ENCODE measurements at places on chromosomes 12 and 14.

DNA sequence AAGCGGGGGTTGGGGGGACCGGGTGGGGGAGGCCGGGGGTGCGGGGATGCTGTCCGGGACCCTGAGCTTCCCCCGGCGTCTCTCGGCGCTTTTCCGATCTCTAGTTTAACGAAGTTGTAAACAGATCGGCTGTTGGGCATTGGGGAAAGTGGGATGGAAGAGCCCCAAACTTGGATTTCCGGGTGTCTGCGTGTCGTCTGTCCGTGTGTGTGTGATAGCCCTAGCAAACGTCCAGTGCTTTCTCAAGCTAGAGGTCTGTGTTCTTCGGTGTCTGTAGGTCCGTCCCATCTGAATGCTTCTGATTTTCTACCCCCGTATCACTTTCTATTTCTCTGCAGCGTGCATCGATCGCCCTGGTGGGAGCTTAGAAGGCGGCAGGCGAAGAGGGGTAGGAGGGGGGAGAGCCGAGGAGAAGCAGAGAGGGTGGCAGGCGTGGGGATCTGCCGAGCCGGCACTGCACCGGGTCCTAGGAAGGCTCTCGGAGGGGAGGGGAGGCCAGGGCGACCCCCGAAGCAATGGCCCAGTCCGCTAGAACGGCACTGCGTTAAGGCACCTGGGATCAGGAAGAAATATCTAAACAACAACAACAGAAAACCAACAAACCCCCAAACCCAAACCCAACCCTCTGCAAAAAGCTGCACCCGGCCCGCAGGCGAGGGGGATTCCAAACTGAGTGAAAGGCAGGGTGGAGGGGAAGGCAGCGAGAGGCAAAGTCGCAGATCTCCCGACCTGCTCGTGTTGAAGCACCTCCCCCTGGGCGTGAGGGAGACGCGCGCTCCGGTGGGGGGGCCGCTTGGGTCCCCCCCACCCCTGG is 1.0 kb downstream of the KCNA1 start:
- H3K4me1 ChIP-seq = peaks cover 19% of the 10 kb centered on the region
- H3K36me3 ChIP-seq = peaks cover 2% of the 10 kb centered on the region
- H3K4me3 ChIP-seq = peak overlapping the region; percentile 80
- H3K27ac ChIP-seq = no peak overlapping the region

- H3K27me3 ChIP-seq = peaks cover 24% of the 10 kb centered on the region
- no peak overlapping the region for H3K4me3 ChIP-seq
- H3K36me3 ChIP-seq = no peaks in the 10 kb centered on the region
Measured at GRCh38 chr14:85907536-85907935, 377.6 kb downstream of the FLRT2 start.

GRCh38 chr12:78305808-78306207 is 475.1 kb downstream of the NAV3 start:
- no peak for DNase-seq
- H3K27me3 ChIP-seq = no peaks in the 10 kb centered on the region
- no peaks in the 10 kb centered on the region for H3K4me1 ChIP-seq
- no peak overlapping the region for H3K27ac ChIP-seq
- no peak overlapping the region for H3K4me3 ChIP-seq
- H3K36me3 ChIP-seq = no peaks in the 10 kb centered on the region

DNA sequence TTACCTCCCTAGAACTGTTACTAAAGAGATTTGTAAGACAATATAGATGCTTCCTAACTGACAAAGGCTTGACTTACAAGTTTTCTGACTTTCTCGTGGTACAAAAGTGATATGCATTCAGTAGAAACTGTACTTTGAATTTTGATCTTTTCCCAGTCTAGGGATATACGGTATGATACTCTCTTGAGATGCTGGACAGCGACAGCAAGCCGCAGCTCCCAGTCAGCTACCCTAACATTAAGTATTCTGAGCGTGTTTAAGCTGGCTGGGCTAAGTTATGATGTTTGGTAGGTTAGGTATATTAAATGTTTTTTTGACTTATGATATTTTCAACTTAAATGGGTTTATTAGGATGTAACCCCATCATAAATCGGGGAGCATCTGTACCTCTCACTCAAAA is 55.2 kb upstream of the CDKL1 start:
- H3K27me3 ChIP-seq = no peaks in the 10 kb centered on the region
- peaks cover 20% of the 10 kb centered on the region for H3K4me1 ChIP-seq
- H3K27ac ChIP-seq = no peak overlapping the region
- no peak for DNase-seq

GRCh38 chr12:129363041-129363440 is 509.8 kb downstream of the GLT1D1 start:
- H3K4me1 ChIP-seq = no peaks in the 10 kb centered on the region
- DNase-seq = no peak
- no peak overlapping the region for H3K27ac ChIP-seq
- no peak overlapping the region for H3K4me3 ChIP-seq

DNA sequence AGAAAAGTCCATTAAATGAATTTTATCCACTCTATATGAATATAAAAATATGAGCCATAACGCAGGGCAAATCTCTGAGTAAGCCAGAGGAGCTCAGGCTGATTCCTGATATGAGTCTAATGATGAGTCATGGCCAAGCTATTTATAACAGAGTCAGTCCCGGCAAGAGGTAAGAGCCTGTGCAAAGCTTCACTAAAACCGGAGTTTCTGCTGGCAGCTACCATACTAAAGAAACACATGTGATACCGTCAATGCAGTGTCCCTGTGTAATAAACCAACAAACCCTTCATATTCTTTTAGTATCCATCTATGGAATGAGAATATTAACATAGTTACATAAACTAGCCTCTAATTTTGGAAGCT is 319.4 kb downstream of the KCNC2 start:
- H3K27me3 ChIP-seq = no peaks in the 10 kb centered on the region
- H3K4me1 ChIP-seq = peaks cover 38% of the 10 kb centered on the region
- H3K4me3 ChIP-seq = no peak overlapping the region
- no peak overlapping the region for H3K27ac ChIP-seq
- no peak for DNase-seq
- H3K36me3 ChIP-seq = no peaks in the 10 kb centered on the region

GRCh38 chr12:53327435-53328042 is 6.1 kb upstream of the AAAS start:
- peaks cover 11% of the 10 kb centered on the region for H3K27me3 ChIP-seq
- H3K36me3 ChIP-seq = no peaks in the 10 kb centered on the region
- H3K4me1 ChIP-seq = peaks cover 22% of the 10 kb centered on the region
- no peak for DNase-seq
- no peak overlapping the region for H3K27ac ChIP-seq
- H3K4me3 ChIP-seq = no peak overlapping the region

GRCh38 chr12:131946757-131947156 is 3.0 kb upstream of the EP400 start:
- H3K4me1 ChIP-seq = peaks cover 24% of the 10 kb centered on the region
- no peak overlapping the region for H3K27ac ChIP-seq
- no peaks in the 10 kb centered on the region for H3K27me3 ChIP-seq
- H3K4me3 ChIP-seq = no peak overlapping the region
- DNase-seq = peak; percentile 27
